ENCODE measurements at places on chromosomes 2 and 18.
A peak's percentile ranks its signal among the peaks of the same experiment; 100 is the strongest.

DNA sequence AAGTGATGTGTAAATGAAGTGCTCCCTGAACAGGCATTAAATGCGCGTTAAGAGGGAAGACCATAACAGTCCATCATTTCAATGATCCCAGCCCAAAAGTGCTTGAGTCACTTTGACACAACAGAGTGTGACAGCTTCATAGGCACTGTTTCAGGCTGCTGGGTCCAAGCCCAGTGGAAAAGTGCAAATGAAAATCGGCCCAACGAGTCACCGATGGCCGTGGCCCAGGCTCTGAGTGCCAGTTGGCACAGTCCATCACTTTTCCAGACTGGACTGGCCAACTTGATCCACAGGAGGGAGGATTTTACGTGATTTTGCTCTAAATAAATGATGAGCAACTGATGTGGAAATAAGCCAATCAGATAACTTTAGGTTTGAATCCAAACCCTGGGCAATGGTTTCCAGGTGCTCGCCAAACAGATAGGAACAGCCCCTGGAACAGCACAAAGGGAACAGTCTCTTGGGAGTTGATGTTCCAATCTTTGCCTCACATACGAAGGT is 114.0 kb downstream of the SP3 start:
- no peak for DNase-seq

DNA sequence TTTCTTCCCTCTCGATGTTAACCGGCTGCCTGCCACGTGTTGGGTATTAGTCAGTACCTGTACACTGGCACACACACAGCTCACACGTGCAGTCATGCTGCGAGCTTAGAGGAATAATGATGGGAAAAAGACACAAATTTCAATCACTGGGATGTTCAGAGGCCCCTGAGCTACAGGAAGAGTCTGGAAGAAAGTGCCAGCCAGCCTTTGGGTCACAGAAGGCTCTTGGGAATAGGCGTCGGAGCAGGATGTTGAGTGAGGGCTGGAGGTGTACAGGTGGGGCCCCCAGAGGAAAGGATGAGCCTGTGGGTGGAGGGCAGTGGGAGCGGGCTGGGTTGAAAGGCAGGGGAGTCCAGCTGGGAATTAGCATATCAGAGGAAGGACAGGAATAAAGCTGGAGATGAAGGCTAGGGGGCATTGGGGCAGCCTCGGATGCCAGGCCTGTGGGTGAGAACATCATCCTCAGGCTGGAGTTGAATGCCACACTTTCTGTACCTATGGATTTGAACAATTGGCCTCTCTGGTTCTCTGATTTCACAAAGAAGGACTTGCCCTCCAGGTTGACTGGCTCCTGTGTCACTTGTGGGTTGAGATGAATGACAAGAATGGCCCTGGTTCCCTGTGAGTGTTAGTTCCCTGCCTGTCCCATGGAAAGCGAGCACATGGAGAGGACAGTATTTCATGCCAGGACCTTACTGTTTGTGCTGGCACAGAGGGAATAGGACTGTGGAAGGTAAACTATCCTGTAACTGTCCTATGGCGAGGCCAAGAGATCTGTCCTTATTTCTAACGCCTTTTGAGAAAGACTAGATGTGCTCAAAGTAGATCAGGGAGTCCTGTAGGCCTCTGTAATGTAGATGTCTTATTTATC is 40.6 kb downstream of the GREB1 start:
- no peak for DNase-seq

DNA sequence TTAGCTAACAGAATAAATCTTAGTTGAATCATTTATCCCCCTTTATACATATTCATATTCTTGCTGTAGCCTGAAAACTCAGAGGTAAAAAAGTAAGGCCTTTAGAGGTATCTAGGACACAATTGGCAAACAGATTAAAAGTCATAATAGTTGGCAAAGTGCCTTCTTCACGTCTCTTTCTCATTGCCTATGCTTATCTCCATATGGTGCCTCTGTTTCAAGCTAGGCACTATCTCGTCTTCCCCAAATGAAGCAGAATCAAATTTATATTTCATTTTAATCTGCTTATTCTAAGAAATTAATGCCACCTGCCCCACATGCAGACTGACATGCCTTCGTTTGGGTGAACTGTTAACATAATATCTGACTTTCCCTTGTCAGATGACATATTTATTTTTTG is 245.4 kb downstream of the CDH2 start:
- no peak for DNase-seq

DNA sequence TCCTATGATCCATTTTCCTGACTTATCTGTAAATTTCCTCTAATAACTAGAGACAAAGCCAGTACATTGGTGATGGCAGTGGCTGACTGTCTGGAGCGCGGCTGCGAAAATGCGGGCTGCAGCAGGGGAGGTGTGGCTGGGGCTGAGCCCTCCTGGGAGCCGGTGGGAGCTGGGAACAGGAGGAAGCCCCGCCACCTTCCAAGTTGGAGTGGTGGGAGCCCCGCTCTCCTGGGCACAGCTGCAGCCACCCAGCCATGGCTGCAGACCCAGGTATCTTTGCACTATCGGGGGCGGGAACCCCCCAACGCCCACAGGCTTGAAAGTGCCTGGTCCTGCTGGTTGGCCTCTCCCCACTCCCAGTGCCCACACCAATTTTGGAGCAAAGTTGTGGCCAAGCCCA is 633.0 kb upstream of the TMEFF2 start:
- DNase-seq: no peak

GRCh38 chr18:12748671-12749070 is 45.8 kb downstream of the PSMG2 start:
- no peak for DNase-seq

- DNase-seq: no peak
Measured at GRCh38 chr2:224261326-224261725, 140.6 kb downstream of the FAM124B start.

- DNase-seq: no peak
Measured at GRCh38 chr18:42187611-42188380, 232.8 kb downstream of the PIK3C3 start.

GRCh38 chr2:223644136-223644535 is 42.0 kb upstream of the SCG2 start:
- no peak for DNase-seq

DNA sequence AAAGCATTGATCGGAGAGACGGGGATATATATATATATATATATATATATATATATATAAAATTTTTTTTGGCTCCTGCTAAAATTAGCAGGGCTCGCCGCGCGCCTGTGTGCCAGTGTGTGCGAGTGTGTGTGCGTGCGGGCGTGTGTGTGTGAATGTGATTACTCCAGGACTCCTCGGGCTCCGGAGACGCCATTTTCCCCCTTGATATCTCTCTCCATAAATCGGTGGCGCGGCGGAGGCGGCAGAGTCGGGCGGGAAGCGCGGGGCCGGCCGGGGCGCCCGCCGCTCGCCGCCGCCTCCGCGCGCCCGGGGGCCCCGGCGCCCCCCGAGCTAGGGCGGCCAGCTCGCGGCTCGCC is 795 bp upstream of the SETBP1 start:
- DNase-seq: peak; percentile 20

- no peak for DNase-seq
Measured at GRCh38 chr18:68972176-68972575, 174.3 kb downstream of the CCDC102B start.

DNA sequence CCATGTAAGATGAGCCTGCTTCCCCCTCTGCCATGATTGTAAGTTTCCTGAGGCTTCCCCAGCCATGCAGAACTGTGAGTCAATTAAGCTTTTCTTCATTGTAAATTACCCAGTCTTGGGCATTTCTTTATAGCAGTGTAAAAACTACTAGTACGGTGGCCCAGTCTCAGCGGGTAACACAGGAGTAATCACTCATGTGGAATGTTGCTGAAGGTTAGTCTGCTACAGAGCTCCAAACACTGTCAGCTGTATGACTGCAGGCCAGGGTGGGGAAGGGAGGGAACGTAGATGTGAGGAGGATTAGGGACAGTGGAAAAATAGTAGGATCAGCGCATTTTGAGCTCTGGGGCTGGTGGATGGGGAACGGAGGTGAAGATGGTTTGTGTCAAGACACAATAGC is 711.2 kb upstream of the SOX11 start:
- no peak for DNase-seq

DNA sequence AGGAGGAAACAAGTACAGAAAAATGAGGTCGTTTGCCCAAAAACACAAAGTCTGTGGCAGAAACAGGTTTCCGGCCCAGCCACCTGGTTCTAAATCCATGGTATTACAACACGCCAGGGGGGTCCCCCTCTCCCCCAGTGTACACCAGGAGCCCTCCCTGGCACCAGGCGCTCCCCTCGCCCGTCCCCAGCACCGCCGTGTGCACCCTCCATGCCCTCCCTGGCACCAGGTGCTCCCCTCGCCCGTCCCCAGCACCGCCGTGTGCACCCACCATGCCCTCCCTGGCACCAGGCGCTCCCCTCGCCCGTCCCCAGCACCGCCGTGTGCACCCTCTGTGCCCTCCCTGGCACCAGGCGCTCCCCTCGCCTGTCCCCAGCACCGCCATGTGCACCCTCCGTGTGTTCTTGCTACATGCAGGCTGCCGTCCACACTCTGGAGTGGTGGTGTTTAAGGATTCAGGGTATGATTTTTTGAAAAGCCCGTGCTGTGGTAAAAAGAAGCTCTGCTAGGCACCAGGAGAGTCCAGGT is 59.8 kb upstream of the NFATC1 start:
- no peak for DNase-seq

DNA sequence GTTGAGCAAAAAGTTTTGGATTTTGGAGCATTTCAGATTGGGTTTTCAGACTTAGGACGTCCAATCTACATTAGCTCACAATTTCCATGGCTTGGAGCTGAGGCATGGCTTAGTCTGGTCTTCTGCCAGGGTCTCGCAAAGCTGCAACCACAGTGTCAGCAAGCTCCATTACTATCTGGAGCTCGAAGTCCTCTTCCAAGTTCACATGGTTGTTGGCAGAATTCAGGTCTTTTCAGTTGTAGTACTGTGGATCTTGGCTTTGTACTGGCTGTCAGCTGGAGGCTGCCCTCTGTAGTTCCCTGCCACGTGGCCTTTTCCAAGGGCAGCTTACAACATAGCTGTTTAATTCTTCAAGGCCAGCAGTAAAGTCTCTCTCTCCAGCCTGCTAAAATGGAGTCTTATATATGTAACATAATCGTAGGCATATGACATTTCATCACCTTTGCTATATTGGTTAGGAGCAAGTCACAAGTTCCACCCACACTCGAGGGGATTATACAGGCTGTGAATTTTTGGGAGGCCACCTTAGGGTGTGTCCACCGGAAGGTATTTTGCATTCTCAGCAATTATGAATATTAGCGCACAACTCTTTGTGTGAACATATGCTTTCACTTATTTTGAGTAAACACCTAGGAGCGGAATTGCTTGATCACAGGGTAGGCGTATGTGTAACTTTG is 41.5 kb upstream of the EPC2 start:
- no peak for DNase-seq

GRCh38 chr2:72963423-72964145 is 46.3 kb downstream of the EMX1 start:
- no peak for DNase-seq

DNA sequence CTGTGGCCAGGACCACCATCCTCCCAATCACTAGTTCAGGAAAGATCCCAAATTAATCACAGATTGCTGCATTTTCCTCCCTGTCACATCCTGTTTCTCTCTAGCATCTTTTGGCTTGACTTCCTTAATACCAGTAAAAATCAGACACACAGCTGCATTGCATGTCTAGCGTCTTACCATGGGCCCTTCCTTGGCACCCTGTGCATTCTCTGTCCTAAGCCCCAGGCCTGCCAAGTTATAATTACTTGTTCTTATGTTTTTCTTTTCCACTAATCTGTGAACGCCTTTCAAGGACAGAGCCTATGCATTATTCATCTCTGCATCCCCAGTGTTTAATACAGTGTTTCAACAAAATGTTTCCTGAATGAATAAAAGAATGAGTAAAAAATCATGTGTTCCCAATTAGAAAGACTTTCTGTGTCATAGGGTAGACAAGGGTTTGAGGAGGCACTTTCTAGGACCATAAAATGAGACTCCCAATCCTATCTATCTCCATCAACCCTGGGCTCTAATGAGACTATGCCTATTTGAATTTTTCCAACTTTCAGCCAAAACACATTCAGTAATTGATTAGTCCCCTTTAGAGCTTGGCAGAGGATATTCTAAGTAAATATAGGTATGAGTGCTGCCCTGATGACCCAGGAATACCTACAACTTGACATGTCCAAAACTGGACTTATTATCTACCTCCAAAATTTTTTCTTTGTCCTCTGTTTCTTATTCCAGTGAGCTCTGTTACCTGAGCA is 10.3 kb upstream of the NT5C1B start:
- DNase-seq: no peak

DNA sequence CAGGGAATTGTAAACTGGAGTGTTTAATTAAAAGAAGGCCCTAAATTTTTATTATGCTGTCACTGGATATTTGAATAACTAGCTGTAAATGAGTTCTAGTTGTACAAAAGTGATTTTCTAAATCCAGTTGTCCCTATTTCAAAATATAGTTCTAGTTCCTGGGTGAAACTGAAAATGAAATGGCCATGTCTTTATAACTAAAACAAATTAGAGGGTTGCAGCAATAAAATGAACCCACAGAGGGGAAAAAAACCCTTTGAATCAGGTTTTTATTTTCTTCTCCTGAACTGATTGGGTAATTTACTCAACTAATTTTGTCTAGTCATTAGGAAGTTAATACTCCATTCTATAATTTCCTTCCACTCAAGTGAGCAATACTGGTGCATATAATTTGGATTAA is 55.6 kb upstream of the MAP4K3 start:
- no peak for DNase-seq

DNA sequence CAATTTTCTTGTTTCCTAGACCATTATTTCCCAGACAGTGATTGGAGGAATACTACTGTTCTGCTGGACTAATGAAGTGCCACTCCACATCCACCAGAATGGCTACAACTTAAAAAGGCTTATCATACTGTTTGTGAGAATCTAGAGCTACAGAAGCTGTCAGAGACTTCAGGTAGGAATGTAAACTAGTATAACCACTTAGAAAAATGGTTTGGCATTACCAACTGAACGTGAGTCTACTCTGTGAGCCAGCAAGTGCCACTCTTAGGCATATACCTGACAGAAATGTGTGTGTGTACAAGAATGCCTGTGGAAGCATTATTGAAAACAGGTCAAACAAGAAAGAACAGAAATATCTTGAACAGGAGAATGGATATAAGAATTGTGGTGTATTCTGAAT is 4.2 kb upstream of the SCN3A start:
- DNase-seq: no peak

- DNase-seq: no peak
Measured at GRCh38 chr2:28046921-28047320, 156.4 kb downstream of the BABAM2 start.

GRCh38 chr18:74412116-74412880 is 44.8 kb downstream of the DIPK1C start:
- no peak for DNase-seq

GRCh38 chr18:77054288-77054605 is 78.3 kb downstream of the MBP start:
- no peak for DNase-seq

GRCh38 chr2:131045286-131046027 is 47.8 kb downstream of the FAM168B start:
- DNase-seq: no peak

- no peak for DNase-seq
Measured at GRCh38 chr2:109131777-109132176, 2.8 kb downstream of the SH3RF3 start.
